ENCODE measurements at places on chromosomes 12 and 14.

- no peak for DNase-seq
Observed at GRCh38 chr12:124030510-124030909, 57.5 kb downstream of the ZNF664 start.

- DNase-seq: no peak
Observed at GRCh38 chr12:73815072-73815645, 722.5 kb upstream of the ATXN7L3B start.

GRCh38 chr12:75481013-75481705 lies 604 bp downstream of the GLIPR1 start:
- no peak for DNase-seq

GRCh38 chr12:63845726-63846125 lies 1.2 kb downstream of the SRGAP1 start:
- DNase-seq: no peak

- no peak for DNase-seq
Observed at GRCh38 chr12:116692605-116693004, 45.3 kb downstream of the SPRING1 start.

DNA sequence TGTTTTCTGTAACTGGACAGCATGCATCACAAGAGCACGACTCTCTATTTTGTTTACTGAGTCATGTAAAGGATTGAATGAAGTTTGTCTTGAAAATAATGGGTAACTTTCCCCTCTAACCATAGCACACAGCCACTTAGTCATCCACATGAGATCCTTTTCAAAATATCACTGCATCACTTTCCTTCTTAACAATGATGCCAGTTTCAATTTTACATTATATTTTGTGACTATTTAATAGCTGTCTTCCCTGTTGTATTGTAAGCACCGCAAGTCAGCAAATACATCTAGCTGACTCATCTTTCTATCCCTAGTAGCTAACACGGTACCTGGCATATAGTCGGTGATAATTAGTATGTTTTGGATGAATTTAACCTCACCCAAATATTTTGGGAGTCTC lies 83.3 kb upstream of the PPM1H start:
- DNase-seq: no peak

DNA sequence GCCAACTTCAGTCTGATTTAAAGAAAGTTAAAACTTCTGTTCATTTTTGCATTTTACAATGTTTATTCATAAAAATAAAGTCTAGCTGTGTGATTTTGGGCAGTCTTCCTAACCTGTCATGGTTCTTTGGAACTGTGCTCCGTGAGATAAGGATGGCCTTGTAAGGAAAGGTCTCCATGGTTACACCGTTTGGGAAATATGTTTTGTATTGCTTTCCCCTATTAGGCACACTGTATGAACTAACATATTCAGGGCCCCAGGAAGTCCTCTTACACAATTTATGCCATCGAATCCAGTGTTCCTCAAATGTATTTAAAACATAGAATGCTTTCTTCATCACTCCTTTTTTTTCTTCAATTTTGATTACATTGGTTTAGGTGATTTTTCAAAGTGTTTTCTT lies 54.5 kb downstream of the APAF1 start:
- no peak for DNase-seq

GRCh38 chr12:607541-608001 lies 55.7 kb downstream of the NINJ2 start:
- DNase-seq: no peak

GRCh38 chr14:55084401-55085059 lies 33.1 kb downstream of the MAPK1IP1L start:
- DNase-seq: no peak

- no peak for DNase-seq
Observed at GRCh38 chr12:89490922-89491321, 33.7 kb downstream of the GALNT4 start.

All from activated CD4-positive, CD25-positive, alpha-beta regulatory T cell (primary cell).